Stimulated activated CD8-positive, alpha-beta memory T cell treated with anti-CD3 and anti-CD28 coated beads, Interleukin-12 subunit alpha, Interleukin-12 subunit beta, amount 100 ng/mL, for 1 hour (primary cell): ENCODE measurements at places on chromosomes 1 and 21.

GRCh38 chr1:154859786-154860155, 10.3 kb downstream of the KCNN3 start:
- no peak for DNase-seq

DNA sequence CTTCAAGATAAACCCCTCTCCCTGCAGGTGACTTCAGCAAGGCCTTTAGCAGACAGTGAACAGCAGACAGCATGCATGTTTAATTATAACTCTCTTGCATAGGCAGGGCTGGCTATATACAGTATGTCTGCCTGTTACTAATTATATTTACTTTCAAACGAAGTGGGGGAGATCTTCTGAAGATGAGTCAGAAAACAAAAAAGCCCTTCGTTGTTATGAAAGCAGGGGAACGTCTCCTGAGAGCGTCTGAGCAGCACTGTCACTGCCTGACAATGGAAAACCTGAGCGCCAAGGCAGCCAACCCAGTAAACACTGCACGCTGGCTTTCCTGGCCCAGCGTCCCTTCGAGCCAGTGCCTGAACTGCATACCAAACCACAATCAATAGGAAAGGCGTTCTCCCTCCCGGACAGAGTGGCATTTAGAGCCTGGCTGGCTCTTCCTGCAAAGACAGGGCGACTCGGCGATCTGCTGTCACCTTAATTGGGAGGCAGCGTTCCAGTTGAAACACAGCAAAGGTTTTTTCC, 54.1 kb downstream of the TOMM20 start:
- peak; percentile 21 for DNase-seq

GRCh38 chr1:5950994-5951785, 41.0 kb downstream of the NPHP4 start:
- no peak for DNase-seq

DNA sequence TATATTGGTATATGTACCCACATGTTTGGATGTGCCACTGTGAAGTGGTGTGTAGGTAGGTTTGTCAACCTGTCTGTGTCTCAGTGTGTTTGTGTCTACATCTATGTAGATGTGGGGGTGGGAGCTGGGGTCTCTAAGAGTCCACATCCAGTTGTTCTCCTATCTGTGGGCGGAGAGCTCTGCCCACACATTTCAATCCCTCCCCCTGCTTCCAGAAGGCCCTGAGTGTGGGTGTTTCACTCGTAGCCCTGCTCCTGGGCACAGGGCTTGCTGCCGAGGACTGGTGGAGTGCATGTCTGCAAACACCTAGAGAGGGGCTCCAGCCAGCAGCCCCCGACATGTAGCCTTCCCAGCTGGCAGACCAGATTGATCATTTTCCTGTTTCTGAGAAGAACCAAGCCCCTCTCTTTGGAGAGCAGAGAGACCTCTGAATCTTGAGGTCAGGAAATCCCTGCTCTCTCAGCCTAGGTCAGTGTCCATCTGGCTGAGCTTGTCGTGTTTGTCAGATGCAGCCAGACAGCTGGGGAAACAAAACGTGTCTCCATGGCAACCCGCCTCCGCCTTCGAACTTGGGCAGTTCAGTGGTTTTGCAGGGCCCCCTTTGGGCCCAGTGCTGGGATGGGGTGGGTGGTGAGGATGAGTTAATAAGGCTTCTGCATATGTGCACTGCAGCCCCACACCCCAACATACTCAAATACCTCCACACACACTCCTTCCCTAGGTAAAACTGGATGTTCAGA, 31.2 kb upstream of the SYNC start:
- no peak for DNase-seq

GRCh38 chr1:215473943-215474342, 93.2 kb upstream of the KCTD3 start:
- DNase-seq, result no peak

DNA sequence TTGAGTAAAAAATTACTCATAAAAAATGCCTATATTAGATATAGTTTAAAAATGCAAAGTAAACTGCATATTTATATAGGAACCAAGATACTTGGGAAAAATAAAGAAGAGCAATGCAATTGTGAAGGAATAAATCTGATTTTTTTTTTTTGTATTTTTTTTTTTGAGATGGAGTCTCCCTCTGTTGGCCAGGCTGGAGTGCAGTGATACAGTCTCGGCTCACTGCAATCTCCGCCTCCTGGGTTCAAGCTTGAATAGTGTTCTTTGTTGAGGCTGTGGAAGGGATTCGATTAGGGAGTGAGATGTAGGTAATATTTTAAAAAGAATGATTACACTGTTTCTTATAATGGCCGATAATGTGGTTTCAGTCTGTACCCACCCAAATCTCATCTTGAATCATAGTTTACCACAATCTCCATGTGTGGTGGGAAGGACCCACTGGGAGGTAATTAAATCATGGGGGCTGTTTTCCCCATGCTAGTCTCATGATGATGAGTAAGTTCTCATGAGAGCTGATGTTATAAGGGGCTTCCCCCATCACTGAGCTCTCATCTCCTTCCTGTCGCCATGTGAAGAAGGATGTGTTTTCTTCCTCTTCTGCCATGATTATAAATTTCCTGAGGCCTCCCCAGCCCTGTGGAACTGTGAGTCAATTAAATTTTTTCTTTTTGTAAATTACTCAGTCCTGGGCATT, 1765.9 kb downstream of the PLA2G4A start:
- no peak for DNase-seq

- DNase-seq, result no peak
Measured at GRCh38 chr1:85612704-85613361, 32.3 kb downstream of the CCN1 start.

DNA sequence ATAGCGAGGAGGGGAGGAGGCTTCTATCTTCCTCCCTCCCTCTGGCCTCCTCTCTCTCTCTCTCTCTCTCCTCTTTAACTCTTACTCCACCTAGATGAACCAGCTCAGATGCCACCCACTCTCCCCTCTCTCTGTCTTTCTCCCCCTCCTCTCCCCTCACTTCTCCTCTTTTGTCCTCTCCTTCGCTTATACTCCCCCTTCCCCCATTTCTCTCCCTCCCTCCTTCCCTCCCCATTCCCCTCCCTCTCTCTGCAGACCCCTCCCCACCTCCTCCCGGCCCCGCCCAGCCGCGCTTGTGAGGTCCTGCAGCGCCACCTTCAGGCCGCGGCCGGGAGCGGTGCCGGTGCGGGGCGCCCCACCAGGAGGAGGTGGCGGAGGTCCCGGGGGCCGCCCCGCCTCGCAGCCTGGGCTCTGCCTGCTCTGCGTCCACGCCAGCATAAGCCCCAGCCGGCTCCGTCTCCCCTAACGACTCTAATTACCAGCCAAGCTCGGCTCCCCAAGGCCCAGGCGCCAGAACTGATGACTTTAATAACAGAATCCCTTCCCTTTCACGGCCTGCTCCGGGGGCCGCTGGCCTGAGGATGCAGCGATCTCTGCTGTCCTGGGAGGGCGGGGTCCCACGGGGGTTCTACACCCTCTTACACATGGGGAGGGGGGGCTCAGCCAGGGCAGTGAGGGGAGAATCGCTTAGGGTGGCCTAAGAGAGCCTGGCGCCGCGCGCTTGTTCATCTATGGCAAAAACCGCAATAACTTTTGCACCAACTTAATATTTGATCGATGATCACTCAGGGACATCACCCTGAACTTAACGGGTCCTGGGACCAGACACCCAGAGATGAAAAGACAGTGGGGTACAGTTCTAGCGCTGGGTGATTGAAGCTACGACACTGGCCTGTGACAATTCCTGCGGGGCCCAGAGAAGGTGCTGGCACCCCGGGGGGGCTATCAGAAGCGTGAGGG, 637.3 kb downstream of the MATN1 start:
- DNase-seq, result no peak

DNA sequence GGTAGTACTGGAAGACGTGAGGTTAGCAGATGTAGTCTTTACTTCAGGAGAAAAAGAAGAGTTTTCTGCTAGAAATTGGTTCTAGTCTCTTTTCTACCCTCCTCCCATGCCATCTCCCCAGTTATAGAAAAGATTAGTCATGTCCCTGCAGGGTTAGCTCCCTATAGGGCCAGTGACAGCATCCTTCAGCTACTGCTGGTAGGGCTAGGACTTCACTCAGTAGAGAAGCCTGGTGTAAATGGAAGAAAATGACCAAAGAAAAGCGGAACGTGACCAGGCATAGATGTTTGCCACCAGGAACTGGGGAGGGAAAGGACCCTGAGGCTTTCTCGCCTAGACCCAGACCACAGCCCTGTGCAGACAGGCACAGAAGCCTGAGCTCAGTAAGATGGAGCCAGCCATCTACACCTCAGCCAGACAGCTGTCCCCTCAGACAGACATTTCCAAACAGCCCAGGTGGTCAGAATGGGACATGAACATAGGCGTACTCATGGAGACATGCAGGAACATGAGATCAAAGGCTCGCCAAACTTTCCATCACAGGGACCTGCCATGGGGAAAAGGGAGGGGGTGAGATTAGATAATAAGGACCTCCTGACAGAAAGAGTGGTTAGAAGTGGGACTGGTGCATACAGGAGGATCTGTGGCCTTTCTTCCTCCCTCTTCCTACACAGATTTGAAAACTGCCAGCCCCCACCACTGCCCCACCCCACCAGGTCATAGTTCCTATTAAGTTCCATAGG, 23.5 kb upstream of the SLAMF9 start:
- no peak for DNase-seq

GRCh38 chr1:22351768-22352080, 99.9 kb upstream of the ZBTB40 start:
- no peak for DNase-seq

GRCh38 chr1:54614024-54614423, 9.3 kb downstream of the FAM151A start:
- no peak for DNase-seq

GRCh38 chr1:187237542-187237941, 408.8 kb downstream of the PLA2G4A start:
- no peak for DNase-seq

- DNase-seq, result no peak
Measured at GRCh38 chr21:29238053-29238966, 60.4 kb upstream of the BACH1 start.

DNA sequence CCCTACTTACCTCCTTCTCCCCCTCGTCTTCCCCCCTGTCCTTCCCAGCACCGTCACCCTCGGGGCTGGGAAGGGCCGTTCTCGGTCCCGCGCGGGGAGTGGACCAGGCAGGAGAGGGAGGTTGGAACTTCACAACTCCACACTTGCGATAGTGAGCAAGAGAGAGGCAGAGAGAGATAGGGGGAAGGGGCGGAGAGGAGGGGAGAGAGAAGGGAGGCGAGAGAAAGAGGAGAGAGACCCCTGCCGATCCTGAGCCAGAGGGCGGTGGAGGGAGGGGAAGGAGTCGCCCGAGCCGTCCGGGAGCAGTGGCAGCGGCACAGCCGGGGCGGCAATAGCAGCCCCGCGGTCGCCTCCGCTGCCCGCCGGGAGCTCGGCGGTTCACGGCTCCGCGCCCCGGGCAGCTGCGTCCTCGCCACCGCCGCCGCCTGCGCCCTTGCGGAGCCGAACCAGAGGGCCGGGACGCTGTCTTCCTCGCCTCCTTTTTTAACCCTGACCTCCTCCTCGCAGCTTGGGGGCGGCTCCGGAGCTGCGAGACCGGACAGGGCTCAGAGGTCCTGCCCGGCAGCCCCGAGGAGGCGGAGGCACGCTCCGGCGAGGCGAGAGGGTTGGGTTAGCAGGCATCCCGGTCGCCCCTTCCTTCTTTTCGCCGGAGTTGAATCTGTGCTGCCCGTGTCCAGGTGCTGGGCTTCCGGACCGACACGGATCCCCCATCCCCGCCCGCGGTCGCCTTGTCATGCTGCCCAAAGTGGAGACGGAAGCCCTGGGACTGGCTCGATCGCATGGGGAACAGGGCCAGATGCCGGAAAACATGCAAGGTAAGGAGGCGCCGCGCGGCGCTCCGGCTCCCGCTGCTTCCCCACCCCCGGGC, 11.7 kb downstream of the NR5A2 start:
- no peak for DNase-seq

- no peak for DNase-seq
Measured at GRCh38 chr1:21665711-21666575, 3.2 kb downstream of the RAP1GAP start.

DNA sequence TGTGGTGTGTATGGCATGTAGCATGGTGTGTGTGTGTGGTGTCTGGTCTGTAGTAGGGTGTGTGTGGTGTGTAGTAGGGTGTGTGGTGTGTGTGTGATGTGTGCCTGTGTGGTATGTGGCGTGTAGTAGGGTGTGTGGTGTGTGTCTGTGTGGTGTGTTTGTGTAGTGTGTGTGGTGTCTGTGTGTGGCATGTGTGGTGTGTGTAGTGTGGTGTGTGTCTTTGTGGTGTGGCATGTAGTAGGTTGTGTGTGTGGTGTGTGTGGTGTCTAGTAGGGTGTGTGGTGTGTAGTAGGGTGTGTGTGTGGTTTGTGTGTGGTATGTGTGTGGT, 85.5 kb downstream of the SYT2 start:
- no peak for DNase-seq

DNA sequence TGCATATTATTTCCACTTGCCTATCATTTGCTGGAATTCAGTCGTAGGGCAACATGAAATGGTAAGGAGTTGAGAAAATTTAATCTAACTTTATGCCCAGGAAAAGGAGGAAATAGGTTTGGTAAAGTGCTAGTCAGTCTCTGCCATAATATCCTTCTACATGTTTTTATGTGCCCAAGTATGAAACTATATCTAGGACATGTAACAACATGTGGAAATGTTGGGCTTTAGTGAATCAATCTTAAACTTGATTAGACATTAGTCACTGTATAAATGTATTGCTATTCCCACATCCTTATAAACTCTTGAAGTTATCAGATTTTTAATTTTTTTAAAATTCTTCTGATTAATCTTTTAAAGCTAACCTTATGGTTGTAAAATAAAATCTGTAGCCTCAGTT, 204.7 kb upstream of the ZRANB2 start:
- DNase-seq, result no peak

DNA sequence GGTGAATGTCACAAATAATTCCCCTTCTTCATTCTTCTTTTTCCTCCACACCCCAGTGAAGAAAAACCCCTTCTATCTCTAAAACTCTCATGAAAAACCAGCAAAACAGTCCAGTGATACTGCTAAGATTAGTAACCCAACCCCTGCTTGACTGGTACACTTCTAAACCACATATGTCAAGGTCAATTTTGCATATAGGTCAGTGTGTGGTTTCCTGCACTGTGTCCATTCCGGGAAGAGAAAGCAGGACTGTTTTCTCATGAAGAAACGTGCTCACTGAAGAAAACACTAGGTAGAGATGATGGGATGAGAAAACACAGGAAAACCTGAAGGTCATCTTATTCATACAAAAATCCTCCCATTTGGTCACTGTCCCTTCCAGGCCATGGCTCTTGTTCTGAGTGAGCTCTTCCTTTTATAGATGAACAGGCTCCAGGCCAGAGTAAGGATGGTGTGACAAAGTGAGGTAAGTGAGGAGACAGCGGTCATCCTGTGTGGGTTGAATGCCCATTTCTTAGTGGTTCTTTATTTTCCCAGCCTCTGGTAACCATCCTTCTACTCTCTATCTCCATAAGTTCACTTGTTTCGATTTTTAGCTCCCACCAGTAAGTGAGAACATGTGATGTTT, 122.7 kb downstream of the FASLG start:
- DNase-seq, result no peak
